ENCODE measurements at places on chromosomes 13 and 19.

DNA sequence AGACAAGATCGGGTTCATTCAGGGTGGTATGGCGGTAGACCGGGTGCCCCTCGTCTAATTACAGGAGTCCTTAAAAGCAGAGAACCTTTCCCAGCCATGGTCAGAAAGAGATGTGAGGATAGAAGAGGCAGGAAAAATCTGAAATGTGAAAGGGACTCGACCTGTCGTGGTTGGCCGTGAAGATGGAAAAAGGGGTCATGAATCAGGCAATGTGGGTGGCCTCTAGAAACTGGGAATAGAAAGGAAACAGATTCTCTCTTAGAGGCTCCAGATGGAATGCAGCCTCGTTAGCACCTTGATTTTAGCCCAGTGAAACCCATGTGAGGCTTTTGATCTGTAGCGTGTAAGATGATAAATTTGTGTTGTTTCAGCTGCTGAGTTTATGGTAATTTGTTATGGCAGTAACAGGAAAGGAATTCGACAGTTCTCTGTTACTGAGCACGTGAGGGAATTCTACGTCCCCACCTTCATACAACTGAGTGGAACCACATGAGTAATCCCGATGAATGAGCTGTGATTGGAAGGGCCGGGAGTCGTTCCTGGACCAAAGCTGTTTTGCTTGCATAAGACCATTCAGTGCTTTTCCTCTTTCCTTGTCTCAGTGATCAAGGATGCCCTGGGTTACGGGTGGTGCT, 11.0 kb upstream of the CA11 start:
- DNase-seq, result no peak

DNA sequence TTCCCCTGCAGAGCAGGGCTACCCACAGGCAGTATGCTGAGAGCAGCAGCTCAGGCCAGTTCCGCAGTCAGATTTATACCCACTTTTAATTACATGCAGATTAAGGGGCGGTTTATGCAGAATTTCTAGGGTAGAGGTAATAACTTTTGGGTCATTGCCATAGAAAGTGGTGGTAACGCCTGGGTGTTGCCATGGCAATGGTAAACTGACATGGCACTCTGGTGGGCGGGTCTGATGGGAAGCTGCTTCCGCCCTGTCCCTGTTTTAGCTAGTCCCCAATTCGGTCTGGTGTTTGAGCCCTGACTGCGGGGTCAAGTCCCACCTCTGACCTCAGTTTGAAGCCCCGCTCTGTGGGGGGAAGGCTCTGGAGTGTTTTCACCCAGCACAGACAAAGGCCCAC, 141.1 kb upstream of the VSTM2B start:
- DNase-seq, result peak; percentile 46

- no peak for DNase-seq
These were observed 136.5 kb downstream of the RAP2A start for GRCh38 chr13:97570442-97570841.

- DNase-seq, result no peak
These were observed 83.1 kb downstream of the B3GLCT start for GRCh38 chr13:31282741-31283455.

DNA sequence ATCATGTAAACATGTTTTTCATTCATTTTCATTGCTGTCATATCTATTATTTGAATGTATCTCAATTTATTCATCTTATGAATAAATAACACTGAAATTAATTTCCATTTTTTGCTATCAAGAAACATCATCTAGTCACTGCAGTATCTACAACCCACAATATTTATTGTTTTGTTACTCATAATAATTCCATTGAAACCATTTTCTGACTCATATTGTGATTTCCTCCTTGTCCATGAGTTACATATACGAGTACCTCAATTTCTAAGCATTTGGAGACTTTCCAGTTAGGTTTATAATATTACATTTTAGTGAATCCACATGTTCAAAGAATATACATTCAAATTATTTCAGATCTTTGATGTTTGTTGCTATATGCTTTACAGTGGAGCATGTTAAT, 1524.0 kb downstream of the SLITRK1 start:
- no peak for DNase-seq

DNA sequence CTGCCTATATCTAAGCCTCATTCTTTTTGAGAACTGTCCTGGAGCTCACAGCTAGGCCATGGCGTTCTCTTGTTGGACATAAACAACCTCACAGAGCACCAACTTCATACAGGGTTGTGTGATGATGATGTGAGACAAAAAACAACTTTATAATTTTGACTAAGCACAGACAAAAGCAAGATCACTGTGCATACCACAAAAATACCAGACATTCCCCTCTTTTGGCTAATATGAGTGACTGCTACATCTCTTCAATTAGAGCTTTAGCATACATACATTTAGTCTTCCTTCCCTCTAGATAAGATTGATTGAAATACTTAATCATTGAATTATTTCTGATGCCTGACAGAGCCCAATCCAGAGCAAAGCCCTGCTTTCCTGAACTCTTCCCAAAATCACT, 8.3 kb downstream of the MAB21L1 start:
- no peak for DNase-seq

- no peak for DNase-seq
These were observed 11.0 kb downstream of the MEIS3 start for GRCh38 chr19:47408156-47408938.

- DNase-seq, result peak; percentile 56
These were observed 249.4 kb downstream of the SLITRK6 start for GRCh38 chr13:85549819-85550218.

DNA sequence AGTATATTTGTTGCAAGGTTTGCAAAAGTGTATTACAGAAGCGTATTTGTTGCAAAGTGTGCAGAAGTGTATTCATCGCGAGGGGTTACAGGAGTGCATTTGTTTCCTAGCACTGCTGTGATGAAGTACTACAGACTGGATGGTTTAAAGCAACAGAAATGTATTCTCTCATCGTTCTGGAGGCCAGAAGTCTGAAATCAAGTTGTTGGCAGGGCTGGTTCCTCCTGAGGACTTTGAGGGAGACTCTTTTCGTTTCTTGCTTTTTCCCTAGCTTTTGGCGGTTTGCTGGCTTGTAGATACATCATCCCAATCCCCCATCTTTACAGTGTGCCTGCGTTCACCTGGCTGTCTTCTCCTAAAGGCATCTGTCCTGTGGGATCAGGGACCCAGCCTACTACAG, 127.9 kb upstream of the USP29 start:
- DNase-seq, result no peak

GRCh38 chr19:51364200-51365106, 1.7 kb downstream of the ETFB start:
- DNase-seq, result no peak

GRCh38 chr13:111639196-111639705, 318.8 kb downstream of the TEX29 start:
- no peak for DNase-seq

DNA sequence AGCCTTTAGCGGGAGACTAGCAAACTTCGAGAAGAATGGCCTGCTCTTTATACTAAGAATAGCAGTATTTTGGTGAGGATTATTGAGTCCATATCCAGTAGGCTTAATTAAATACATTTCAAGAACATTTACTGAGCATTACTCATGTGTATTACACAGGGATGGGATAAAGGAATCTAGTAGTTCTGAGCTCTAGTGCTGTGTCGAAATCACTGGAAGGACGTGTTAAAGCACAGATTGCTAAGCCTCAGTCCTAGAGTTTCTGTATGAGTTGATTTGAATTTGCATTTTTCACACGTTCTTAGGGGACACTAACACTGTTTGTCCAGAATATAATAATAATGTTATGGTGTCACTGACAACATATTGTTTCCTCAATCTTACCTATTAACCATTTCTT, 9.0 kb downstream of the ZNF302 start:
- DNase-seq, result no peak

DNA sequence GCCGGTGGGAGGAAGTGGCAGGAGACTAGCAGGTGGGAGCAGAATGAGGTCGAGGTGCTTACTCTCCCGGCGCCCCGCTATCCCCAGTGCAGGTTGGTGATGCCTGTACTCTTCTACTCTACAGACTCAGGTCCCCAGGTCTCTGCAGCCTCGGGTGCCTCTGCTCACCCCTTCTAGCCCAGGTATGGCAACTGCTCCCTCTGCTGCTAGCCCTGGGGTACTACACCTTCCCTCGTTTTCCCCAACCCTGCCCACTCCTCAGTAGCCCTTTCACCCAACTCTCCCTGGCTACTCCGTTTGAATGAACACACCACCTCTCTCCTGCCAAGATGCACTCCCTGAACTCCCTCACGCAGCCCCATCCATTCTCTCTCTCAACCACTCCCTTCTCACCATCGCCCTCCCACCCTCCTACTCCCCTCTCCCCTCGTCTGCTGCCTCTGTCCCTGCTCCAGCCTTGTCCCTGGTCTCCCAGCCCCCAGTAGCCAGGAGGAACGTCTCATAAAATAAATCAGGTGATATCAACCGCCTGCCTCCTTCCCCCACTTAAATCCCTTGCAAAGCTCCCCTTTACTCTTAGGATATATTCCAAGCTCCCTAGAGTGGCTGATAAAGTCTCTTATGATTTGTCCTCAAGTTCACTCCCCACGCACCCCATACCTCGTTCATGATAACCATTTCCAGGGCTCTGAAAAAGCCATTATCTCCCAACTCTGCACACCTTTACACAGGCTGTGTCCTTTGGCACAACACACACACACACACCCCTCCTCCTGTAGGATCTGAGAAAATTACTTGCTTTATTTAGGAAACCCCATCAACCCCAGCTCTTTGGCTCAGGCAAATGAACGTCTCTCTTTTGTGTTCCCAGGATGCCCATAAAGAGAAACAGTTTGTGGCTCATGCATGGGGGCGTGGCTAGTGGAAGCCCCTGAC, 8.2 kb upstream of the MEIS3 start:
- peak; percentile 72 for DNase-seq

- DNase-seq, result no peak
These were observed 29.5 kb upstream of the RBM26 start for GRCh38 chr13:79435561-79435990.

- peak; percentile 27 for DNase-seq
These were observed 12.3 kb upstream of the KATNAL1 start for GRCh38 chr13:30319655-30320054.

DNA sequence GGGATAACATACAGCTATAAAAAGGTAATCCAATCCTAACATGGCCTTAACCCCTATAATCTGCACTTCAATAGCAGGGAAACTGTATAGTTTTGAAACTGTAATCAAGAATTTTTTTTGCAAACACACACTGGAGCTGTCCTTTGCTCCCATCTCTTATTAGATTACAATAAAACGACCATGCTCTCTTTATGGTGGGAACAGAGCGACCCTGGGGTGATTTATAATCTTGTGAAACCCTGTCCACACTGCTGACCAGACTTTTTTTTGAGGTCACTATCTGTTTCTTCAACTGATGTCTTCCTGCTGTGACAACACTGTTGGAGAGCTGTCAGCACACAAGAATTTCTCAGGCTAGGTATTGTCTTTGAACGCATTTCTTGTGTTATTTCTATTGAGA, 35.3 kb downstream of the DACH1 start:
- DNase-seq, result peak; percentile 53

DNA sequence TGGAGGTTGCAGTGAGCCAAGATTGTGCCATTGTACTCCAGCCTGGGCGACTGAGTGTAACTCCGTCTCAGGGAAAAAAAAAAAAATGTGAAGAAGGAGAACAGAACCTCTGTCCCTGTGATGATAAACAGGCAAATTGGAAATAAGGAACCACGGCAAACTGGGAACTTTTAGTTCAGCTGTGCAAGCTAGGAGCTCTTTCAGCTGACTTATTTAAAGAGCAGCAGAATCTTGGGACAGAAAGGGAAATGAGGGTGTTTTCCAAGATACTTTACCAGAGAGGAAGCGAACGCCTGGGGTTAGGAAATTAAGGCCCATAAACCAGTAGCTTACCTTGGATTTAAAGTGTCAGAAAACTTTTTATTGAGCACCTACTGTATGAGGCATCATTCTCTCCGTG, 3.0 kb upstream of the UPF1 start:
- no peak for DNase-seq

- DNase-seq, result no peak
These were observed 18.6 kb downstream of the C19orf81 start for GRCh38 chr19:50667759-50668231.

GRCh38 chr13:98239162-98240076, 62.4 kb upstream of the RNF113B start:
- no peak for DNase-seq

DNA sequence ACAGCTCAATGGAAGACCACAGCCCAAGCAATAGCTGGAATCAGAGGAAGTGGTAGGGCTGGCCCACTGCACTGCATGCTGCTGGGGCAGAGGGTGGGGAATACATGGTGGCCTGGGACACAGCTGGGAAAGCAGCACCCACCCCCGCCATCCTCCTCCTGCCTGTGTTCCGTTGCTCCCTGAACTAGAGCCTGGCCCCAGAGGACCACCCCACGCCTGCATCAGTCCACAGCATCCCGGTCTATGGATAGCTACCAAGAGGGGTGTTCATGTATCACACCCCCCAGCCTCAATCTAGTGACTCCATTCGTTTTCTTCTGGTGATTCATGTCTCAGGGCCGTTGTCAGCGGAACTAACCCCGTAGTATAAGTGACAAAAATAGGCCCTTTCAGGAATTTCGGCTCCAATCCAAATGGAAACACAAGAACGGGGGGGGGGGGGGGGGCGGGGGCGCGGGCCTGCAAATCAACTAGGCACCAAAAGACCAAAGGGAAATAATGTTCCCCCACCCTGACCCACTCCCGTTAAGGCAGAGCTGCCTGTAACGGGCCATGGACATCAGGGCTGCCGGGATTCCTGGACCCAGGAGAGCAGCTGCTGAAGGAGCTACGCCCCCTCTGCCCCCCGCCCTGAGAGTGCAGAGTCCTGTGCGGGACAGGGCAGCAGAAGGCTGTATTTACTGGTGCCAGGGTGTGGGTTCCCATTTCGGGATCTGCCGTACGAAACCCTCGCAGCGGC, 18.9 kb upstream of the EPHX3 start:
- DNase-seq, result peak; percentile 42

DNA sequence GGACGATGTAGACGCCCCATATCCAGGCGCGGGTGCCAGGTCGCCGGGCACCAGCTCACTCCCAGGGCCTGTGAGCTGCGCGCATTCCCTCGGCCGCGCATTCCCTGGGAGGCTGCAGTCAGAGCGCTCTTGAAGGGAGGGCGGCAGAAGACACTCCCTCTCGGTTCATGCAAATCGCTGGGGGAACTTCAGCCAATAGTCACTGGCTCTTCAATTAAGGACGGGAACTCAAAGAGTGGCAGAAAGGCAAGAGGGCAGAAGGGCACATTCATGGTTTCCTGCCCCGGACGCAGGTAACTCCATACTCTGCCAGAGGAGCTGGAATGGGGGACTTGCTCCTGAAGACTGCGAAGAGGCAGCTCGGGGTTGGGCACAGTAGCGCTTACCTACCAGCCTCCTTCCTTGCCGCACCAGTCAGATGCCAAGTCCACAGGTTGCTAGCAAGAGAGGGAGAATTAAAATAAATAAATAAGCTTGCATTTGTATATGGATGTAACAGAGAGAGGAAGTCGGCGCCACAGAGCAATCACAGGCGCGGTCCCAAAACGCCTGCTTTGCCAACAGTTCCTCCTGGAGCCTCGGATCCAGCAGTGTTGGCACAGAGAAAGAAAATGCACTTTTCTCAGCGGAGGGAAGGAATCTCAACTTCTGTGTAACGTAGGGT, 459 bp downstream of the PCDH20 start:
- peak; percentile 77 for DNase-seq

- DNase-seq, result no peak
These were observed 43.2 kb downstream of the SUGT1 start for GRCh38 chr13:52695856-52696255.
